CD4-positive, alpha-beta T cell treated with Interleukin-15 for 4 hours (primary cell): ENCODE measurements at places on chromosomes 12 and 14.

DNA sequence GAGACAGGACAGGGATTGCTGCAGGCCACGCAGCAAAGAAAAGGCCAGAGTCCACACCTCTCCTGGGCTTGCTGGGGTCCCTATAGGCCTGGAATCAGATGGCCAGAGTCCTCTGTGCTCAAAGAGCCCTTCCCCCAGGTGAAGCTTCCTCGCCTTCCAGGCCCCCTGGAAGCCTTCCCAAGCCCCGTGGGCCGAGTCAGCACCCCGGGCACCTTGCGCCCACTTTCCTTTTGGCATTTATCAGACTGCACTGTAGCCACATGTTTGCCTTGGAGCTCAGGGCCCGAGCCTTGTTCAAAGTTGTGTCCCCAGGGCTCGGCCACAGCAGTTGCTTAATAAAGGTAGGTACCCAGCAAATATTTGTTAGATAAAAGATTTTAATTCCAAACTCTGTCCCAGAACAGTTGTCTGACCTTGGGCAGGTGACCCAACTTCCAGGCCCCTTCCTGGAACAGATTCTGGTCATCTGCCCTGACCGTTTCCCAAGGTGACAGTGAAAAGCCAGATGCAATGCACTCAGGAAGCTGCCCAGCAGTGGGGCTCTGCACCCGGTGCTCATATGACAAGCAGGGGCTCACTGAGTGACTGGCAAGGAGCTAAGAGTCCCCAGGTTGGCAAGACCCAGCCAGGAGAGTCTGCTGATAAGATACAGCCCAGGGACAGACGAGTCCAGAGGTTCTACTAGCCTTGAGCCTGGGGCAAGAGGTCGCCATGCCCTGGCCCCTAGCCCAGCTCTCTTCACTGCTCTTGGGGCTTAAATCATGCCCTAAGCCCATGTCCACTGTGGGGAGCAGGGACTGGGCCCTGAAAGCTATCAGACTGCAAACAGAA, 81.2 kb downstream of the PITPNM2 start:
- no peak for DNase-seq

GRCh38 chr12:65747338-65747737, 76.9 kb upstream of the HMGA2 start:
- no peak for DNase-seq

GRCh38 chr12:17507336-17507735, 582.7 kb downstream of the RERGL start:
- no peak for DNase-seq

DNA sequence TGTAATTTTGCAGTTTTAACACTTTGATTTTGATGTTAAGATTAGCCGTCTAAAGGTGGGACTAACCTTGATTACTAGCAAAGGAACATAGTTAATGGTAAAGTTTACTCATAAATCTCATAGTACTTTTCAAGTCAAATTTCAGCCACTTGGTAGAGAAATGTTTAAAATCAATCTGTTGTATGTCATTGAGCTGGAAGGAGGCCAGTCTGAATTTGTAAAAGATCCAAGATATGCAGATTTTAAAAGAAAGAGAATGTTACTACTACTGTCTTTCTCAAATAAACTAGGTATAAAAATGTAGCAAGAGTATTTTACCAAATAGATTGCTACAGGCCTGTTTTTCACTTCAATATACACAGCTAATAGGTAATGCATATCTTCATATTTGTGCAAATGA, 600.8 kb upstream of the SEL1L start:
- no peak for DNase-seq

DNA sequence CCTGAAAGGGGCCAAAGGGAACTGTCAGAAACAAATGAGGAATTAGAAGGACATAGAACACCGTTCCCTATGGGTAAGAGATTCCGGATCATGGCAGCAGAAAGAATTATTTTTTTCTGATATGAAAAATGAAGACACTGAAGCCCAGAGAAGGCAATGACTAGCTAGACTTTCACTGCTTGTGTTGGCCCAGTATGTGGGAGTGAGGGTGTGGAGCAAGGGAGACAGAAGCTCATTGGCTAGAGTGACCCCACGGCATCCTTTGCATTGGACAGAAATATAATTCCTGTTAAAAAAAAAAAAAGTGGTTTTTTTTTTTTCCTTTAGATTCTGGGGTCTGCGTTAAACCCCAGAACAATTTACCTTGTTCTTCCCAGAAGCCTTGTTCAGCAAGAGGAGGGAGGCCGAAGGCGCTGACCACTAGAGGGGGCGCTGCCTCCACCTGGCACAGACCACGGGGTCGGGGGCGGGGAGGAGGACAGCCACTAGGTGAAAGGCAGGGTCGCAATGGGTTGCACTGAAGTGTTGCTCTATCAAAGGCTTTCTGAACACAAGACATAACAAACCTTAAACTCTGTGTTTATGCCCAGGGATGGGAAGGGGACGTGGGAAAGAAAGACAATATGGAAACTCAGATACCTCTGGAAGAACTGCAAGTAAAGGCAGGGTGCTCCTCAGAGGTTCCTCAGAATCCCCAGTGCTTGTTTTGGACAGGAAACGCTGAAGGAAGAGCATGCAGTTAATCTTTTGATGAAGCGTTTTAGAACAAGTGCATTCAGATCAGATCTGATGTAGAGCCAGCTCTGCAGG, 156.8 kb downstream of the KCNA5 start:
- no peak for DNase-seq

GRCh38 chr14:80037349-80037748, 174.0 kb downstream of the DIO2 start:
- DNase-seq, result no peak

DNA sequence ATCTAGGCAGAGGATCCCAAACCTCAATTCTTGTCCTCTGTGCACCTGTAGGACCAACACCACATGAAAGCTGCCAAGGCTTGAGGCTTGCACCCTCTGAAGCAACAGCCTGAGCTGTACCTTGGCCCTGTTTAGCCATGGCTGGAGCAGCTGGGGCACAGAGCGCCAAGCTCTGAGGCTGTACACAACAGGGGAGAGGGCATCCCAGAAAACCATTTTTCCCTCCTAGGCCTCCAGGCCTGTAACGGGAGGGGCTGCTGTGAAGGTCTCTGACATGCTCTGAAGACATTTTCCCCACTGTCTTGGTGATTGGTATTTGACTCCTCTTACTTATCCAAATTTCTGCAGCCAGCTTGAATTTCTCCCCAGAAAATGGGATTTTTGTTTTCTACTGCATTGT, 22.4 kb upstream of the PTPRO start:
- DNase-seq, result no peak

DNA sequence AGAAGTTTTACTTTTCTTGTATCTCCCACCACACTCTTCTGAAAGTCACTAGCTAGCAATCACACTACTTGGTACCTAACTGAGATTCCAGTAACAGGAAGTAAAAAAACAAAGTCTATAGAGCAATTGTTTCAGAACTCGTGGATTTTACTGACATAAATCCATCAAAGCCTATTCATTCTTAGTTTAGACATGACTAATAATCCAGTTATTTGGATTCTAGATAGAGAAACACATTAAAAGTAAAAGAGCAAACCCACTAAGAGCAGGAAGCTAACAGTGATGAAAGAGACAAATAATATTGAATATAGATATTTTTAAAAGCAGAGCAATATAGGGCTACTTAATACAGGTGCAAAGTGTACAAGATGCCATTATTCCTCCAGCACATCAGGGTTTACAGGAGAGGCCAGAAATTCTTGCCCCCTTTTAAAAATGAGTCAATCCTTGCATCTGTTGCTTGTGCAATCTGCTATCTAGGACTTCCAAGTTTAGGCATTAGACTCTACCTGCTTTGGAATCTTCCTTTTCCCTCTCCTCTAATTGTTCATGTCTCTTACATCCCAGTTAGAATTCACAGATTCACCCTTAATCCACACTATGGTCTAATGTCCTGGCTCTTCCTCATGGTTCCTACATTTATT, 6.0 kb downstream of the HEATR5A start:
- DNase-seq, result no peak

DNA sequence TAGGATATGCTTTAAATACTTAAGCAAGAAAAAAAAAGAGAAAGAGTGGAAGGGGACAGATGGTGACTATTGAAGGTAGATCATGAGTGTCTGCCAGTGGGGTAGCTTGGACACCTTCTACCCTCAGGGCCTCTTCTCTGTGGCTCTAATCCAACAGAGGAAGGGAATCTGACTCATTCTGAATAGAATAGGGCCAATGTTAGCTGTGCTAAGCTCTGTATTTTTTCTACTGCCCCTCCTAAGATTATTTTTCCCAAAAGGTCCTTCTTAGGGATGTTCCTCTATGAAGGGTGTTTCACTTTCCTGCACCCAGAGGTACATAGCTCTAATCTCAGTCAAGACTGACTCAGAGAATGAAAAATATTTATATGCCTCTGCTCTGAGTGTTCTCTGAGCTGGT, 25.6 kb downstream of the UNC79 start:
- no peak for DNase-seq

GRCh38 chr12:118190266-118190665, 54.3 kb downstream of the PEBP1 start:
- no peak for DNase-seq

DNA sequence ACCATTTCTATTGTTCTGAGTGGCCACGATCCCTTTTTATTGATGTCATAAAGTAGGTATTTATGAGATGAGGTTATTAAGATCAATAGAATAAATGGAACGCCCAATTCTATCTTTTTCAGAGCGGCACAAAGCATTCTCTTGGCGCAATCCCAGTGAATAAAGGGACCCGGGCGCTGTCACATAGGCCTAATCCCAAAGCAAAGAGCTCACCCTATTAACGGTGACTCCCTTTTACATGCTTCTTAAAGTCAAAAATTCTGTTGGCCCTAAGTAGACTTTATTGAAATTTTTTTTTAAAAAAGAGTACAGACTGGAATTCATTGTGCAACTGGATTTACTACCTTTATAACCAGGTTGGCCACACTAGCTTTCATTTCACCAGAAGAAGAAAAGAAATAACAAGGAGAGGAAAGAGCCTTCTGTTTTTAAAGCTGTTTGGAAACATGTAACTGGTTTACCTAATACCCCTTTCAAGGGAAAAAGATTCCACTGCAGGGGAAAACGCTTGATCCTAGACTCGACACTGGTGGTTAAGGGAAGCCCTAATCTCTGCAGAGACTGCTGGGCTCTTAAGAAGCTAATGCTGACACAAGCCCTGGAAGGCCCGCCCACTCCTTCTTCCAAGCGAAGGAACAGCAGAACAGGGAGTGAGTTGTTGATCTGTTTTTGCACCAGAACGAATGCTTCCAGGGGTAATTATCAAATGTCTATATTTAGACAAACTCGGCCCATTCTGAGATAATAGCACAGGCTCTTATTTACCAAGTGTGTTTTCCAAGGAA, 381.2 kb downstream of the BCL11B start:
- no peak for DNase-seq

GRCh38 chr12:65277994-65278575, 398 bp upstream of the MSRB3 start:
- DNase-seq, result no peak

DNA sequence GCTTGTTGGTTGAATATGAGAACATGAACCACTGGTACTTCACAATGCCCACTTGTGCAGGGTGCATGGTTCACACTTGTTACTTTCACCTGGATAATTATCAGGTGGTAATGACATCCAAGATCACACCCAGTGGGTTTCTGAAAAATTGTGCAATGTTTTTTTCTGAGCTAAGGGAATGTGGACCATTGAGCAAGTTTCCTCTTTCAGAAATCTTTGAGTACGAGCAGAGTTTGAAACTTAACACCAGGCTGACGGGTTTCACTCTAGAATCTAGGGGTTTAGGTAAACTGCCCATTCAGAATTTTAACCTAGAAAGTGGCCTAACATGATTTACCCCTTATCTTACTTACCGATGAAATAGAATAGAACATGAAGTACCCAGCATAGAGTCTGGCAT, 389.6 kb downstream of the PAWR start:
- DNase-seq, result no peak

DNA sequence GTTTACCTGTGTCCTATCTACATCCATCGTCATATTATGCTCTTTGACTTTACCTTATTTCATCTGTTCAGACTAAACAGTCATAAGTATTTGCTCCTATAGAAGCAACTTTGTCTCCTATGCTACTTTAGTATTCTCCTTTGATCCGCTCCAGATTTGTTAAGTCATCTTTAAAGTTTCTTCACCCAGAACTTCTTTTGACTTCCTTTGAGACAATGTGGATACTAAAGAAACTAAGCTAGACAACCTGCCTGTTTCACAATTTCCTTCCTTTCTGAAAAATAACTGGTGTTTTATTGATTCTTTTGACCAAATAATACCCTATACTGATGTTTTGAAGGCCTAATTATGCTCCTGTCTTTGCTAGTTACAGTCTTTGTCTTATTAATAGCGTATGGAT, 30.0 kb upstream of the LRRK2 start:
- DNase-seq, result no peak

DNA sequence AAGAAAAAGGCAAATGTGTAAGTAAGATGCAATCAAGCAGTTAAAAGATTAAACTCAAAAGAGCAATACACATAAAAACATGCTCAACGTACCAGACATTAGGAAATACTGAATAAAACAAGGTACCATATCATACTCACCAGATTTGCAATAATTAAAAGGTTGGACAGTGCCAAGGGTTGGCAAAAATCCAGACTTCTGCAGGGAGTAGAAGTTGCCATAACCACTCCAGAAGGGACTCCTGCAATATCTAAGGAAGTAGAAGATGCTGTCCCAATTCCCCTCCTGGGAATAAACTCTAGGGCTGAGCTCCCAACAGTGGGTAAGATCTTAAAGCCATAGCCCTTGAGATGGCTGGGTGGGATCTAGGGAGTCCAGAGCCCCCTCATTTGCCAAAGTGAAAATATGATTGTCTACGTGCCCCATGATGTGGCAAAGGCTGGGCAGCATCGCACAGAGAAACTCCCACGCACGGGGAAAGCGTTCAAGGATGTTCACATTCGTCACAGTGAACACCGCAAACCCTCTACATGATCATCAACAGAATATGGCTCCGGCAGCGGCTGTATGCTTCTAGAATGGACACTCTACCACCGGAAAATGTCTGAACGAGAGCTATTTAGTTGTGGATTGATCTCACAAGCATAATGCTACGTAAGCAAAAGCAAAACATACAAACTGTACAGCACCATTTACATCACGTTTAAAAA, 12.3 kb downstream of the KCTD10 start:
- no peak for DNase-seq

- no peak for DNase-seq
Measured at GRCh38 chr12:52241205-52241842, 8.3 kb downstream of the KRT7 start.

DNA sequence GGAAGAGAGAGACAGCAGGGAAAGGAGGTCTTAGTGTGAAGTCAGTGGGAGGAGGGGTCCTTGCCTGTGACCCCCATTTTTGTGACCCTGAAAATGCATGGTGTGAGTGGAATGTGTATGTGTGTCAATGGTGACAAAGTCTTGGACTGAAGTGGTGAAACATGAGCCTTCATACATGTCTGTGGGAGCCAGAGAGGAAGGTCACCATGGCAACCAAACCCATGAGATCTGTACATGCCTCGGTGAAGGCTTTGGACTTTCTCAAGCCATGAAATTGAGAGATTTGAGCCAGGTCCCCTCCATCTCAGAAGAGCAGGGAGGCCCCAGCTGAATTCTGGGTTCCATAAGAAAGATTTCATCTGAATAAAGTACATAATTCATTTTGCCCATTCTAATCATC, 108.7 kb downstream of the TTC8 start:
- no peak for DNase-seq
